ENCODE measurements at places on chromosomes 4 and X.

- DNase-seq: no peak
Measured at GRCh38 chrX:6738518-6739470, 203.9 kb upstream of the VCX3A start.

GRCh38 chr4:165634766-165635165 is 238.3 kb upstream of the TLL1 start:
- no peak for DNase-seq

- no peak for DNase-seq
Measured at GRCh38 chr4:113591982-113592381, 169.6 kb downstream of the CAMK2D start.

- DNase-seq: no peak
Measured at GRCh38 chrX:47563801-47564315, 2.9 kb downstream of the ARAF start.

DNA sequence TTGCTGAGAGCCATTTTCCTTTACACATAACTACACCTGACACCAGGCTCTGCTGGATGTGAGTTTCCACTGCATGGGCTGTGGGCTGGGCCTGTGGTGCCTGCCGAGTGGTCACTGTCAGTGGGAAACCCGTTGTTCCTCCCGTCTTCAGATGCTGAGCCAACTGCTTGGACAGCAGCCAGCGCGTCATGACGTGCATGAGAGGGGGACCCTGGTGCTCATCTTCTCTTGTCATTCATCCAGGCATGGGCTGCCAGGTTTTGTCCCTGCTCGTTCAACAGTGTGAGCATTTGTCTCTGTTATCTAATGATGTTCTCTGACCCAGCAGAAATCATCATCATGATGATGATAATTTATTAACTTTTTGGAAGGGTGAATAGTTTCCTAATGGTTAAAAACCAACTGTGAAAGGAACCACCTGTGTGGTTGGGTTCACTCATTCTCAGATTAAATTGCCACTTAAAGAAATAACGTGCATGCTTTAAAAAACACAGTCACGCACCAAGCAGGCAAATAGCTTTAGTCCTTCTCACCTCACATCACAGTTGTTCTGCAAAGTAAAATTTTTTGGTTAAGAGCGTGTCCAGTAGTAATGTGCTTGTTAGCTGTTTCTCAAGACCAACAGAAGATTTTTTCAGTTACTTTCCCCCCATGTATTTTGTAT is 19.9 kb upstream of the CLDN34 start:
- DNase-seq: no peak

DNA sequence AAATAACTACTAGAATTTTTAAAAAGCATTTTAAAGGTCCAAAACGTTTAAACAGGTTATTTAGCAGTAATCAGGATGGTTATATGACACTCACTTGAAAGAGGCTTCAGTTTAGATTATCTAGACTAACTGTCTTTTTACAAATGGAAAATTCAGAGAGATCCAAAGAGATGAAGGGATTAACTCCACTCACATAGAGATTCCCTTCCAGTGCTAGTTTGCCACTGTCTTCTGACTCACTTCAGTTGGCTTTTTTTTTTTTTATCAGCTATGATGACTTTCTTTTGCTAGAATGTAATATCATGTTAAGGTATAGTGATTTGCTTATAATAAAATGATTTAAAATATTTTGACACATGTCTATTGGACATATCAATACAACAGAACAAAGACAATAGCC is 43.8 kb downstream of the GALNT7 start:
- no peak for DNase-seq

- no peak for DNase-seq
Measured at GRCh38 chr4:12178614-12179610, 750.2 kb upstream of the HS3ST1 start.

GRCh38 chr4:147843162-147843561 is 111.3 kb downstream of the ARHGAP10 start:
- DNase-seq: no peak

- no peak for DNase-seq
Measured at GRCh38 chr4:60133375-60133774, 1066.8 kb upstream of the ADGRL3 start.

GRCh38 chr4:169158046-169158445 is 112.7 kb downstream of the SH3RF1 start:
- no peak for DNase-seq

GRCh38 chrX:70331161-70331560 is 41.3 kb downstream of the KIF4A start:
- DNase-seq: no peak

GRCh38 chr4:168496834-168497233 is at the start of gene PALLD:
TSS of gene PALLD (plus strand) at chr4:168497052.
- no peak for DNase-seq

DNA sequence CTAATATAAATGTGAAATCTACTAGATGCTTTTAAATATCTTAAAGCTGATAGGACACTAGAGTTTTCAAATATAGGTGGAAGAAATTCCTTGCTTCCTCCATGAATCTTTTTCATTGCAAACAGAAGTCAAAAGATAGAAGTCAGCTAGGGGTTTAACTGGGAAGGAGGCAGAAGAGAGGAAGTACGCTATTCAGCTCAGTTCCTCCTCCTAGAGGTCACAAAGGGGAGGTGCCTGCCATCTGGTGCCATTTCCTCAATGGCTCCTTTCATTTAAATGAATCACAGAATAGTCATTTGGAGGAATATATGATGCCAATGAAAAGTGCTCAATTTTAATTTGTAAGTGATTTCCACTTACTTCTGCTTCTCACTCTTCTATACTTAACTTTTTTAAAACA is 8.5 kb downstream of the COL25A1 start:
- no peak for DNase-seq

DNA sequence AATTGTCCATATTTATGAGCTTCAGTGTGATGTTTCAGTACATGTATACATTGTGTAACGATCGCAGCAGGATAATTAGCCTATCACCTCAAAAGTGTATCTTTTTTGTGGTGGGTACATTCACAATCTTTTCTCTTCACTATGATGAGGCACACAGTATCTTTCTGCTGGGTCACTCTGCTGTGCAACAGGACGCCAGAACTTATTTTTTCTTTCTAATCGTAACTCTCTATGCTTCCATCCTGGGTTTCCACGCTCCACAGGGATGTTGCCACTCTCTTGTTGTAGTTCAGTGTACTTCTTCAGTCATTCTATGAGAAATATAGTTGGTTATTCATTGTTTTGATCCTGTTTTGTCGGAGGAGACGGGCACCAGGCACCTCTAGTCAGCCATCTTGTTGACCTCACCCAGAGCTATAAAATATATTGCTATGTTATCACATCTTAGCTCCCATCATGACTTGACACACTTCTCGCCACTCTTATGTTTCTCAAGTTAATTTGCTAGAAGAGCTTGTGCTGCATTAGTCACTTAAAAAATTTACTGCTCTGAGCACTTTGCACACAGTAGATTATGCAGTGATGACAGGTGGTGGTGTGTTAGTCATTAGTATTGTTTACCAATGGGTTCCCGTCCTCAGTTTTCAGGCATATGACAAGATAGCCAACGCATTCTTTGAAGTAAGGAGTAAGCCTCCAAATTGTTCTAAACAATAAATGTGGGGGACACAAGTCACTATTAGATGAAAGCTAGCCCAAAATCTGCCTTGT is 1002.7 kb upstream of the PCDH7 start:
- DNase-seq: no peak

GRCh38 chrX:84729408-84729807 is 227.2 kb upstream of the HDX start:
- no peak for DNase-seq

DNA sequence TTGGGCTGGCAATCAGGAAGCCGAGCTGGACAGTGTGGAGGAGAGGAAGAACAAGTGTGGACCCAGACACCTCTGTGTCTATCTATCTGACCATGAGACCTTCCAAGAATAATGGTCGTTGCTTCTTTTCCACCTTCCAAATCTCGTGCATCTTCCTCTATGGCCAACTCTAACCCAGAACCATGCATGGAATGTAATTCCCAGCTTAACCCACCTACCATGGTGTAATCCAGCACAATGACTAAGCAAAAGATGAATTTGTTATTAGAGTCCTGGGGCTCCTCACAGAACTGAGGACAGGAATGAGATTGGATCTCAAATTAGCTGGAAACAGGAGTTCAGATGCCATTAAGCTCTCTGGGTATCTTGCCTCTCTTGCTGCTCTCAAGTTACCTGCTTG is 17.4 kb upstream of the TMEM184C start:
- no peak for DNase-seq

GRCh38 chr4:189845145-189845846 is 95.4 kb upstream of the FRG1 start:
- DNase-seq: no peak

DNA sequence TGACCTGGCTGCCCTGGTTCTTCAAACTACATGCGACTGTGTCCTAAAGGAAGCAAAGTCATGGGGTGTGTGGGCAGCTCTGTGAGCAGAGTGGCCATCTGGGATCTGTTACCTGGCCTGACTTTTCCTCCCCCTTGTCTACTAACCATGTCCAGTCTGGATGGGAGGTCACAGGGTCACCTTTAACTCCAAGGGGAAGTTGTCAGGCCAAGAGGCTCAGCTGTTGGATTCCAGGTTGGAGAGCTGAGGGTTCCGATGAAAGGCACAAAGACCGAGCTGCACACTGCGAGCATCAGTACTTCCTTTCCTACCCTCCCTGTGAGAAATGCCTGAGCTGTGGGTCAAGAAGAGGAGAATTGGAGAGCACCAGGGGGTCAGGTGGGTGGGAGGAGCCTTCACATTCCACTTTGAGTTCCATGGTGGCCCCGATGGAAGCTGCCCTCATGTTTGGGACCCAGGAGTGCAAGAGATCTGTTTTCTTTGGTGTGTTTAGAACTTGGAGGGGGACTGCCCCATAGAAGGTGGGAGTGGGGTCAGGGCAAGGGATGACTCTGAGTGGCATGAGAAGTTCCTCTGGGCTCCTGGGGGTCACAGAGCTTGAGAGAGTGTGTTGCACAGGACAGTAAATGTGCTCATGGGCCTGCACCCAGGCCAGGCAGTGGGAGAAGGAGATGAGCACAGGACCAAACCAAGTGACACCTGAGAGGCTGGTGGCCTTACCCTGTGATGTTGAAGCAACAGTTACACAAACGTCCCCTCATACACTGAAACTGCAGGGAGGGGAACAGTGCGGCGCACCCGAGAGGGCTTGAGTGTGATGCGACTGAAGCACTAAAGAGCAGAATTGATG is 36.2 kb downstream of the RGS12 start:
- no peak for DNase-seq

GRCh38 chr4:79174490-79175252 is 151.2 kb downstream of the NAA11 start:
- DNase-seq: no peak

DNA sequence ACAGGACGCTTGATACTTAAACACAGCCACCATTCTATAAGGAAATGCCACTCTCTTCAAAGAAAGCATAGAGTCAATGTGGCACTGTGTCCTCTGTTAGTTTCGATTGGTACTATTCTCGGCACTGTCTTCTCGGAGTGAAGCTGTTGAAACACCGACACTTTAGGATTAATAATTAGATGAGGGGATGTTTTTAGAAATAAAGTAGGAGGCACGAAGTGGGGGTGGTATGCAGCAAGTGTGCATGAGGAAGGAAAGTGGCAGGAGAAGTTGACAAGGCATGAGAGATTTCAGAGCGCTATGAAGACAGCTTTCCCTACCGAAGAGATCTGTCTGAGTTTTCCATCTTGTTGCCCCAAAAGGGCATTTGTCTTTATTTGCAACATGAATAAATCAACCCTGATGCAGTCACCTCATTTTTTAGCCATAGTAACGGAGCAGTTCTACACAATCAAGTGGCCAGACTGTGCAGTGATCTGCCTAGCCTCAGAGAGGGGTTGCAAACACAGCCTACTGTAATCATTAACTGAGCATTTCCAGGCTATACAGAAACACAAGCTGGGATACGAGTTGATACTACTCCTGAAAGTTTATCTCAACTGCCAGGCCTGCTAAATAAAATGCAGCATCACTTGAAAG is 8.3 kb downstream of the GPRIN3 start:
- no peak for DNase-seq

DNA sequence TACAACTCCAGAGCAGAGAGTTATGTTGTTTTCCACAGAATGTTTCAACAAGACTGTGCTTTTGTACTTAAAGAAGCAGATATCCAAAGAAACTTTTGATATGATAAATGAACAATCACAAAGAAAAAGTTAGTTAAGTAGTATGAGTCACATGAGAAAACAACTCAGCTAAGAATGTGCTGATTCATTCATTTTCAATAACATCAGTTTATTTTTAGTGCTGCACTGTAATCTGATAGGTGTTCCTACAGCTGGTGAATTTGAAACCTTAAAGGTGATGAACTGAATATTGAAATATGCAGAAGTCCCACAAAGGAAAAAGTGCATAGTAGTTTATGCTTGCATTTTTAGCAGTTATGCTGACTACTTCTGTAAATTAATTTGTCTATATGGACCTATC is 180.3 kb upstream of the TENM3 start:
- no peak for DNase-seq

DNA sequence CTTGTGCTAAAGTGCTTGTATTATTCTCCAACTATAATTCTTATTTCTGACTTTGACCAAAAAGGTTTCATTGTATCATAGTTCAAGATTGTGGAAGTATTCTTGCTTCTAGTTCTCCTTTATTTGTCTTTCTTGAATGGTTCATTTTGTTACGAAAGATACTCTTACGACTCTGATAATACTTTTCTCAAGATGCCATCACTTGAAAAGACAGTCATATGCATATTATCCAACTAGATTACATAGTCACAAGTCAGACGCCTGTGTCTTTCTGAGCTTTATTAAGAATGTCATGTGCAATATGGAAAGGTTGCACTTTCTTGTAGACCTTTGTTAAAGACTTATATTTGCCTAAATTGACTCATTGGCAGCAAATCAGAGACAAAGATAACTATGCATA is 71.4 kb upstream of the HPGD start:
- no peak for DNase-seq

- no peak for DNase-seq
Measured at GRCh38 chr4:137533855-137534254, 1.6 kb upstream of the PCDH18 start.

GRCh38 chrX:8783097-8783713 is 18.0 kb downstream of the FAM9A start:
- no peak for DNase-seq

DNA sequence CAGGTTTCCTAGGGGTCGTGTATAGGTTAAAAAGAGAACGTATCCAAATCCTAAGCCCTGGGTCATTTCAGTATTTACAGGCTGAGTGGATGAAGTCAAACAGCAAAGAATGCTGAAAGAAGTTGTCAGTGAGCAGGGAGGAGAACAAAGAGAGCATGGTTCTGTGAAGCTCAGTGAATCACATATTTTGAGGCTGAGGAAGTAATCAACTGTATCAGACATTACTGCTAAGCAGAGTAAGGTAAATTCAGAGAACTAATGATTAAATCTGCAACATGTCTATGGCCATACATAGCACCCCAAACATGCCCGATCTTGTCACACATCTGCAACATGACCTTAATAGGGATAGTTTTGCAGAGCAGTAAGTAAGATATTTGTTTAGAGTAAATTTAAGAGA is 1130.3 kb downstream of the RAPGEF2 start:
- no peak for DNase-seq

- DNase-seq: no peak
Measured at GRCh38 chr4:38387819-38388218, 276.2 kb upstream of the KLF3 start.

DNA sequence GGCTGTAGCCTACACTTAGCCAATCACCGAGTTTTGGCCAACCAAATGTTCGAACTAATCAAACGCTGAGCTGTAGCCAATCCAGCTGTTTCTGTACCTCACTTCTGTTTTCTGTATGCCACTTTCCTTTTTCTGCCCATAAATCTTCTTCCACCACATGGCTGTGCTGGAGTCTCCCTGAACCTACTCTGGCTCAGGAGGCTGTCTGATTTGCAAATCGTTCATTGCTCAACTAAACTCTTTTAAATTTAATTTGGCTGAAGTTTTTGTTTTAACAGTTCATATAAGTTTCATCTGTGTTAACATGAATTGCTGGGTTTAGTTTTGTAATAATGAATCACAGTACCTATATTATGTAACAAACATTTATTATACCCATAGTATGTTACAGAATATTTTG is 160.7 kb upstream of the PCDH7 start:
- DNase-seq: no peak

All from stimulated activated CD8-positive, alpha-beta memory T cell treated with anti-CD3 and anti-CD28 coated beads, Interleukin-15, amount 100 ng/mL, for 48 hours (primary cell).